Activated T-cell treated with anti-CD3 and anti-CD28 coated beads for 4 hours (primary cell): ENCODE measurements at places on chromosomes 6 and 20.

GRCh38 chr6:41271901-41272395 is 14.5 kb downstream of the TREM1 start:
- DNase-seq: no peak

- DNase-seq: no peak
Measured at GRCh38 chr20:47985092-47985850, 200.0 kb upstream of the SULF2 start.

DNA sequence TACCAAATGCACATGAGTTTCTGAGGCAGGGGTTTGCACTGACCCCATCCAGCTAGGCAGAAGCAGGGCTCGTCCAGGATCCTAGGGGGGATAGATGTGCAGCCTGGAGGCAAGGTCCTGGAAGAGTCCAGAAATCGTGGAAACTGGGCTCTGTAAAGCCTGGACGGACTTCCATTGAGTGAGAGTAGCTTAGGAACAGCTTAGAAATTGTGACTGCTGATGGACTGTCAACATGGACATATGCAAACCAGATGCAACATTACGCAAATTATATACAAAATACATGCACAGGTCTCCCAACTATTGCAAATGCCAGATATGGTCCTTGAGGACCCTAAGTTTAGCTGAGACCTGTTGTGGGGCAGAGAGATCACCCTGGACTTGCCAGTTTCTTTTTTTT is 4.8 kb upstream of the EMILIN3 start:
- DNase-seq: no peak

DNA sequence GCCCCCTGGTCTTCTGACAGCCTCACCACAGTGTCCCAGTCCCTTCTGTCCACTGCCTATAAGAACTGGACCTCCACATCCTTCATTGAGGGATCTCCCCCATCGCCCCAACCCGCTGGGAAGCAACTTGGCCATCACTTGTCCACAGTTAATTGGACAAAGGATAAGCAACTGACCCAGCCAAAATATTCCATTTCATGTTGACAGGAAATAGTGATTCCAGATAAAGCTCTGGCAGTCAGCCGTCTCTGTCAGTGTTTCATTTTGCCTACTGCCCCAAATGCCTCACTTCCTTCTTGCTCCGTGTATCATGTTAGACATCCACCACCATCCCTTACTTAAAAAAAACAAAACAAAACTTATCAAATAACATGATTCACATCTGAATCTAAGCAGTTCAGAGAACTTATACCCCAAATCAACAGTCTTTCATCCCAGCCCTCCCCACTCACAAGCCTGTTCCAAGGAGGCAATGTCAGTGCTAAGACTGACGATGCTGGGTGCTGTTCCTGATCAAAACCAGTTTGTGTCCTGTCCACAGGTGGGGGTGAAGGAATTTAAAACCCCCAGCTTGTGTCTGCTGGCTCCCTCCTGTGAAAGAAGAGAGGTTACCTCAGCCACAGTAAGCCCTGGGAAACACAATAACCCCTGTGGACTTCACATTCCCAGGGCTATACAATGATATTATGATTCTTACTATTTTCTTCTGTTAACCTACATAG is 162.5 kb downstream of the WDR27 start:
- DNase-seq: no peak

DNA sequence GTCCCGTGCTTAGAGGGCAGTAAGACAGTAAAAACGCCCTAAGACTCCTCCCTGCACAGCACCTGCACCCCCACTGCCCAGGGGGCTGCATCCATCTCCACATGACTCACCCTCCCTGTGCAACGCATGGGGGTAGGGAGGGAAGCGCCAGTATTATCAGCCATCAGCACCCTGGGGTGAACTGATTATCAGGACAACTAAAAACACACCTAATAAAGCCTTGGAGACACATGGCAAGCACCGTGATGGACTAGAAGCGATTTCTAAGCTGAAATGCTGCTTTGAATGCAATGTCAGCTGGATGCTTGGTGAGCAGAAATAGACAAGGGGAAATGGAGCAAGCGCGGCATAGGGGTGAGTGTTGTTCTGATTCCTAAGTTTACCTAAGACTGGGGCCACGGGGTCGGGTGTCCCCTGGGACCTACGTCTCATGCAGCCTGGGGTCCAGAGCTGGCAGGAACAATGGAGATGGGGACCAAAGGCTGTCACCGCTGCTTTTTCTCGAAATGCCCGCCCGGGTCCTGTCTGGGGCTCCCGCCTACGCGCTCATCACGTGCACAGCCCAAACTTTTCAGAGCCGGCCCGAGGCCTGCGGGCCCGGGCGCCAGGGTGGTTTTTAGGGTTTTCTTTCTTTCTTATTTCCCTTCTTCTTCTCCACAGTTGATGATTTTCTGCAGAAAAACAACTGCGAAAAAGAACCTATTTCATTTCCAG is 702 bp upstream of the TNFAIP3 start:
- no peak for DNase-seq

DNA sequence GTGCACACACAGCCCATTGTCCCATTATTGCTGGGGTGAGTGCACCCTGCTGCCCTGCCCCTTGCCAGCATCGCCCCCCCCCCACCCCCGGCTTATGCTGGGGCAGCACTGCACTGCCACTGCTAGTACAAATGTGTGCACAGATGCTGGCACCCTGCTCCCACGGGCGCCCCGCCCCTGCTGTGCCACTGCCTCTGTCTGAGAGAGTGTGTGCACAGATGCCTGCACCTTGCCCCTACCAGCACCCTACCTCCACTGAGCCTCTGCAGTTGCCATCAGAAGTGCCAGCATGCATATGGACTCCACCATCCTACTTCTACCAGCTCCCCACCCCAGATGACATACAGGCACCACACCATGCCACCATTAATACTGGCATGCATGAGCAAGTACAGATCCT is 454.6 kb upstream of the KHDRBS2 start:
- DNase-seq: no peak

DNA sequence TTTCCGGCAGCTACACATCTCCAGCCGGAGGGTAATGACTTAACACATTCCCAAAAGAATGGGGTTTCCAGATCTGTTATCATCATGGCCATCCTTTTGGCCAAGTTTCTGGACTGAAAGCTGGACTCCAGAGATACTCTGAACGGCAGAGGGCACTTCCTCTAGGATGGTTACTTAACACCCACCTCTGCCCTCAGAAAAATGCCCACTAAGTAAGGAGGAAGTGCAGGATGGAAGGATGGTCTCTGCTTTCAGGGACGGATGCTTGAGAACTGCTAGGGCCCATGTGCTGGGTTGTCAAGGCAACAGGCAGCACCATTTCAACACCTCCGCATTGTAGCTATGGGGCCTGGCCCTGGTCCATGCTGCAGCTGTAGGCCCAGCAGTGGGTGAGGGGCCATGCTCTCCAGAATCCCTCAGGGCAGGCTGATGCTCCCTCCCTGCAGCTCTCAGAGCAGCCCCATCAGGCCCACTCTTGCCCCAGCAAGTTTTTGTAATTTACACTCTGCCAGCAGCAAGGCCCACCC is 16.5 kb upstream of the TGM3 start:
- DNase-seq: no peak

DNA sequence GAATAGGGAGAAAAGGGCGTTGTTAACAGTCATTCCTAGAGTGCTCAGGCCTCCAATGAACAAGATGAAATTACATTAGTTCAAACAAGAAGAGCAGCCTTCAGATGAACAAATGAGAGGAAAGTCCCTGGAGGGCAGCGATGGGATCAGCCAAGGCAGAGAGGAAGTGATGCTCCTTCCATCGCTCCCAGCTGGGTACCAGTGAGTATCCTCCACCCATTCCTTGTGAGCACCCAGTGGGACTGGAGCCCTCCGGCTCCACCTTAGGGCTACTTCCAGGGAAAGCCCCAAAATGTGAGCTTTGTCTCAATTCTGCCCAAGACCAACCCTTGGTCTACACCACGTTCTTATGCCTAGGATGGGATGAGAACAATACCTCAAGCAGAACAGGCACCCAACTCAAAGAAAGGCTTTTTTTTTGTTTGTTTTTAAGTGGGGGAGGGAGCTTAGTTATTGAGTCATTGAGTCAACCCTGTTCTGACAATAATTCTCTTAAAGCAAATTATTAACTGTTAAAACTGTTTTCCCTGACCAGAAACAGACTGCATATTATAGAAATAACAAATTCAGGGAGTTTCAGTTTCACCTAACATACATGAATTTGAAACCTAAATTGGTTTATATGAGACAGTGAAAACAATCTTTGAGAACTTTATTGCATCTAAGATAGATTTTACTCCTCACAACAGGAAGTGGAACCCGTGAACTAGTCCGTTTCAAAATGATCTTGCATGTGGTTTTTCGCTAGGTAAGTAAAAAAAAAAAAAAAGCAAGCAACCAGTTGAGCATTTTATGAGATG is 106.9 kb downstream of the IPCEF1 start:
- DNase-seq: no peak

DNA sequence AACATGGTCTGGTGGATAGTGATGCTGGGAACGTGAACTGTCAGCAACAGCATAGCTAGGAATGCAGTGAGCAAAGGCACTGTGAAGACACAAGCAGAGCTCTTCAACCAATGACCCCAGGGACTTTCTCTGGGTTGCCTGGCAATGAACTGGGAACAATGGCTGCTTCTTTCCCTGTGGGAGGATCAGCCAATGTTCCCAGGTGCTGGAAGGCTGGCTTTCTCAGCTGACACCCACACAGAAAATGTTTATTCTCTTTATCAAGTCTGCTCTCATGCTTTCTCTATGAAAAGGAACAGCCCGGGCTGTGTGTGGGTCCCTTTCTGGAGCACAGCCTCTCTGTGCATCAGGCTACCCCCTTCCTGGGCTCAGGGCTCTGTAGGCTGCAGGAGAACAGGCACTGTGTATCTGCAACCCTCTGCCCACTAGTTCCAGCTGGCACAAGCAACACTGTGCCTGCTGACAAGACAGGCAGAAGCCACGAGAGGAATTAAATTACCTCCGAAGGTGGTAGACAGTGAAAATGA is 54.2 kb downstream of the HFE start:
- DNase-seq: no peak

DNA sequence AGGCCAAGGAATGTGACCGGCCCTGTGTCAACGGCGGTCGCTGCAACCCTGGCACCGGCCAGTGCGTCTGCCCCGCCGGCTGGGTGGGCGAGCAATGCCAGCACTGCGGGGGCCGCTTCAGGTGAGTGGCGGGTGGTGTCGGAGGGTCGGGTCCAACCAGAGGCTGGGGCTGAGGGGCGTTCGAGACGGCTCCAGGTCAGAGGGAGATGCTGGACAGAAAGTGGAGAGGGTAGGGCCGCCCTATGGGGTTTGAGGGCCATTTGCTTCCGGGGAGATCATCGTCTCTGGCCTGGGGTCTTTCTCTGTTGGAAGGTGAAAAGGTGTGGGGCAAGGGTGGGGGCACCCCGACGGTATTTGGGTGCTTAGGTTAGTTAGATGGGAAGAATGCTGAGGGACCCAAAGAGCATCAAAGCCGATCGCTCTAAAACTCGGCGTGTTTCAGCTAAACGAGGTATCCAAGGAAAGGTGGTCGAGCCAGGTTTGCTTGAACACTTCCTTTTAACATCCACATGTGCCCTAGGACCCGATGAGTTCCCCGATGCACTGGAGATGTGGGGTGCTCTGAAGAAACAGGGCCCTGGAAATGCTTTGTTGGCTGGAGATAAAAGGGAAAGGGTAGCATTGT is 691 bp downstream of the ATRN start:
- no peak for DNase-seq

GRCh38 chr6:328136-328670 is 35.9 kb downstream of the DUSP22 start:
- no peak for DNase-seq

DNA sequence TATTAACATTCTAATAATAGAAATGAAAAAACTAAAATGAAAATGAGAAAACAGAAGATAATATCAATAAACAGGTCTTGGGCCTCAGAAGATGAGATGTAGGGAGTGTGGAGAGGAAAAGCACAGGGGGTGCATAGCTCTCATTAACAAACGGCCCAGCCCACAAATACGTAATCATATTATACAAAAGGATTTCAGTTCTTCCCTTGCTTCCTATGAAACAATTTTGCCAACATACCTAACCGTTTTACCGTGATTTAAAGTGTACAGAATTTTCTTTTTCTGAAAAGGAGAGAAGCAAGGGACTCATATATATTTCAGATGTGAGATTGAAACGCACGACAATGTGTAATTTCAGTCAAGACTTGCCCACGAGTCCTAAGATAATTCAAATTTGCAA is 136.0 kb downstream of the HFE start:
- no peak for DNase-seq

DNA sequence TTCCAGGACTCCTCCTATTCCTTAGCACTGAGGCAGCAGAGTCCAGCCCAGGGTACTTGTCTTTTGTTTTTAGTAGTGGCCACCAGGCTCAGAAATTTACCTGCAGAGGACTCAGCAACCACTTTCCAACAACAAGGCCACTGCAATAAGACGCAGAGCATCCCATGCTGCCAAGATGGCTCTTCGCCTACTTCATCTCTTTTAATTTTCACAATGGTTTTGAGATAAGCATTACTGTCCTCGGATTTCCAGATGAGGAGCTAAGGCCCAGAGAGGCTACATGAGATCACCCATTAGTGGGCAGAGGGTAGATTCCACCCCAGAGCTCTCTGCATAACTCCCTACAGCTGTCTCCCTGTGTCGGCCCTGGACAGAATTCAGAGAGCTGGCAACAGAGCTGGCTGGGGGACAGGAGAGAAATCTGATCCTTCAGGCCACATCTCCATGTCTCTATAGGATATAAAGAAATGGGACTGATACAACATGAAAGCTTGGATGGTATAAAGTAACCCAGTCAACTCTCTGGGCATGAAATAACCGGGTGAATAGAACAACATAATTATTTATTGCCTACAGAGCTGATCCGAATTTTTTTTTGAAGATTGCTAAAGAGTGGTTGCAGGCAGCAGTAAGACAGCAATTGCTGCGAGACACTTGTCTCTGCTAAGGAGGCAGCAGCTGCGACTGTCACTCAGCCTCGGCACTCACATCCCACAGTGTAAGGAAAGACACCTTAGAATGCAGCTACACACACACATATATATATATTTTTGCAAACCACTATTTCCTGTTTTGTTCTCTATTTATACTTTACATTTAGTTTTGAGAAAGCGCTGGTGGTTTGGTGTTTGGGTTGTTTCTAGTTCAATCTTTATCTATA is 37.2 kb downstream of the SCML4 start:
- no peak for DNase-seq

DNA sequence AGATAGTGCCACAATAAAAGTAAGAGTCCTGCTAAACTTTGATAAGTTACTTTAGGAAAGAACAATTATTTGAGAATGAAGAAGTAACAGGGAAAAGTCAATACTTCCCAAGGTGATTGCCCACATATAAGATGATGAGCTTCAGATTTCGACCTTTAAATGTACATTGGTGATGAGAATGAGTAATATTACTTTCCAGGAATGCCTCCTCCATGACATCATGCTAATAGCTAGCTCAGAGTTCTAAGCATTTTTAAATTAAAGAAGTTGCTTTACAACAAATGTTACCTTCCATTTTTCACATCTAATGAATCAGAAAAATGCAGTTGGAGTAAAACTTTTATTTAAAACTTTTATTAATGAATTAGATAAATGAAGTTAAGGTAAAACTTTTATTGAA is 22.5 kb upstream of the OPN5 start:
- DNase-seq: no peak

GRCh38 chr20:20763650-20764049 is 51.2 kb upstream of the RALGAPA2 start:
- no peak for DNase-seq
